Hematopoietic multipotent progenitor cell treated with erythropoietin and hydrocortisone succinate and interleukin-3 and kit ligand, for 15 days (in vitro differentiated cells): ENCODE measurements at places on chromosomes 13 and 19.

DNA sequence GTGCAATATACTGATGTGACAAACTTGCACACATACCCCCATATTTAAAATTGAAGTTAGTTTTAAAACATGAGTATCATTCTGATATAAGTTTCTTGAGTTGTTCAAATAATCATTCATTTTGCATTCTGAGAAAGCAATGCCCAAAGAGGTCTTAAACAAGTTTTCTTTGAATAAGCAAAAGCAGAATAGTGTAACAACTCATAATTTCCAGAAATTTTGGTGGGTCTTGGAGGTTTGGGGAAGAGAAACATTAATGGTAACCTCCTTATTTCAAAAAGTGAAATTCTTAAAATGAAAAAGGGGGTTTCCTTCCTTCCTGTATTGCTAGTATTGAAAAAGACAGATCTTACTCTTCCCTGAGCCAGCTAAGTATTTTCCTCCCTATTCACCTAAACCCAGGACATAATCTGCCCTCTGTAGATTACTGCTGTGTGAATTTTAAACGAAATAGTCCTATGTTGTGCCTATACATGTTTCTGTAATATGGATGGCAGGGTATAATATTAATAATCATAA is 30.4 kb downstream of the SLC25A15 start:
- DNase-seq = no peak

DNA sequence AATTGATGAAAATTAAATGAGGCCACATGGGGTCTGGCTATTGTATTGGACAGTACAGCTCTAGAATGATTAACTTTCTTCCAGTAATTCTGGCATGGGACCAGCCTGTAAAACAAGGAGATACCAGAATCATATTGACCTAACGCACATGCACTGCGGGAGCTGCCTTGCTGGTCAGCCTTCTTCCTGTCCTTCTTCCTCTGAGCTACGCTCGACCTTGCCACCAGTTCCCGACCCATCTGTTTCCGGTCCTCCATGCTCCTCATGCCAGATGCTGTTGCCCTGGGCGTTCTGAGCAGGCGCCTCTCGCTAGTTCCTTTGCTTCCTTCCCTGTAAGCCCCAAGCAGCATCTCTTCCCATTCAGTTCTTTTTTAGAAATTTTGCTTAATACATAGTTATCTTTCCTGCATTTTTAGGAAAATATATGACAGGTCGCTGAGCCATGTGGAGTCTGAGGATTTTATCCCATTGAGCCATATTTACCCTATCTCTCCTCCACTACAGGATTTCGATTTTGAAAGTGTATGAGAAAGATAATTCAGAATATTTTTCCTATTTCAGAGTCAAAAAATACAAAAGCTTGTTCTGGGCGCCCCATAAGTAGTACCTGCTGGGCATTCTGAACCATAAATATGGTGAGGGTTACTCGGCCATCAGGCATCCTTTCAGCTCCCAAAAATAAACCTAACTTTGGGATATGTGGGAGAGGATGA is 38.6 kb downstream of the TNFRSF19 start:
- DNase-seq = no peak

DNA sequence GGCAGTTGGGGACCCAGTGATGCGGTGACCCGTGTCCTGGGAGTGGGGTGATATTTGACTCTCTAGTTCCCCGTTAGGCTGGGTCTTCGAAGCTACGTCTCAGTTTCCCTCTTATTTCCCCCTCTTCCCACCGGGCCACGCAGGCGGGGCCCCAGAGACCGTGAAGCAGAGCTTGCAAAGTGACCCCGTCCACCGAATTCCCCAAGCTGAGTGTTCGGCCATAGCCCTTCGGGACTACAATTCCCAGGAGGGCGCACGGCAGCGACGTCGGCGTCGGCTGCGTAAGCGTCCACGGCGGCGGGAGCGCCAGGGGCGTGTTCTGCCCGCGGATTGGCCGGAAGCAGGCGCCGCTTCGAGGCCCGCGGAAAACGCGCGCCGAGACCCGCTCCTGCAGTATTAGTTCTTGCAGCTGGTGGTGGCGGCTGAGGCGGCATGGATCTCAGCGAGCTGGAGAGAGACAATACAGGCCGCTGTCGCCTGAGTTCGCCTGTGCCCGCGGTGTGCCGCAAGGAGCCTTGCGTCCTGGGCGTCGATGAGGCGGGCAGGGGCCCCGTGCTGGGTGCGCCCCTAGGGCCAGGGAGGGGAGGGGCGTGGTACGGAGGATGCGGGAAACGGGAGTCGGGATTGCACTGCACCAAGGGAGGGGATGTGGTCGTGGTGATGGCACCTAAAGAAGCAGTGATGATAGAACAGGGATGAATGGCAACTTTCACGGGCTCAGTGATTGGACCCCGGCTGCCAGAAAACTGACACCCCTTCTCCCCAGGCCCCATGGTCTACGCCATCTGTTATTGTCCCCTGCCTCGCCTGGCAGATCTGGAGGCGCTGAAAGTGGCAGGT is at the start of gene RNASEH2A:
RNASEH2A (plus strand) TSS at position 343 of the 840 bp plus-strand sequence; CDS start at position 433, 90 bp downstream.
- peak; percentile 90 for DNase-seq

DNA sequence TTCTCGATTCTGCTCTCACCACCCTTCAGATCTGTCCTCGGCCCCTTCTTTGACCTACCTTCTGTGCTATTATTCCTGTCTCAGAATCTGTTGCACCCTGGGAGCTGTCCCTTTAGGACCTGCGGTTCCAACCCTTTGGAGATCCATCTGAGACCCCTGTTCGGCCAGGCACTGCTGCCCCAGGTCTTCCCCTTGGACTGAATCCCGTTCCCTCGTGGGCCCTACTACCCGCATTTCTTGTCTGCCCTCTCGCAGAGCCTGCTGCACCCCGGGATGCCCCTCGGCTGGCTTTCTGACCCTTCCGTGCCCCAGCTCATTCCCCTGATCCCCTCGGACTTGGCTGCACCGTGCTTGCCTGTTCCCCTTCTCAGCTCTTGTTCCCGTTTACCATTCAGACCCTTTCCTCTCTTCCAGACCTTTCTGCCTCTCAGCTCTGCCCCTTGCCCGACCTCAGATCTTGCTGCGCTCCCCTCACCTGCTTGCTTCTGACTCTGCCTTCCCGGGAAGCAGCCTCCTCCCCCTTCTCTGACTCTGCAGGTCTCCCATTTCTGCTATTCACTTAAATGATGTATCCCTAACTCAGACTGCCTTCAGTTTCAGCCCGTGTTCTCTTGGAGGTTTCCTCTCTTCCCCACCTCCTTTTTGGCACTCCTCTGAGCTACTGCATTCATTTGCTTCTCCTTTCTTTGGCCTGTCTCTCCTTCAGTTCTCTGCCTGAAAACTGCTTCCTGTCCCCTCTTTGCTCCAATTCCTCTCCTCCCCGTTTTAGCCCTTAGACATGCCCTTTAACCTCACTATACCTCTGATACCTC is 1.1 kb downstream of the ARHGAP35 start:
- peak; percentile 23 for DNase-seq

DNA sequence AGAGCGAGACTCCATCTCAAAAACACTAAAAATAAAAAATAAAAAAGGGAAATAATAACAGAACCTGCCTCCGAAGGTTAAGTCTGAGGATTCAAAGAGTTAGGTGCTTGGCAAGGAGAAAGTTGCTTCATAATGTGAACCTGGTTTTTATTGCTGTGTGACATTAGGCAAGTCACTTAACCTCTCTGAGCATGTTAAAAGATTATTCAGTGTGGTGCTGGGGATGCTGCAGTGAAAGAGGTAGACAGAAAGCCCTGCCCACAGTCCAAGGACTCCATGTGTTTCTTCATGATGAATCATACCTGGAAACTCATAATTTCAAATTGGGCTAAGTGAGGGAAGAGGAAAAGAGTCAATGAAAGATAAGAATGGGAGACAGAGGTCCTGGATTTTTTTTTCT is 2.4 kb downstream of the IL27RA start:
- no peak for DNase-seq
